ENCODE measurements at places on chromosomes 13 and 19.

- DNase-seq: no peak
Observed at GRCh38 chr19:41327576-41328156, 17.7 kb downstream of the CCDC97 start.

GRCh38 chr13:31930901-31931522 lies 100.6 kb upstream of the FRY start:
- no peak for DNase-seq

- no peak for DNase-seq
Observed at GRCh38 chr19:51916167-51916566, 11.1 kb upstream of the ZNF613 start.

- DNase-seq: peak; percentile 70
Observed at GRCh38 chr19:6476155-6476895, 5.3 kb downstream of the DENND1C start.

DNA sequence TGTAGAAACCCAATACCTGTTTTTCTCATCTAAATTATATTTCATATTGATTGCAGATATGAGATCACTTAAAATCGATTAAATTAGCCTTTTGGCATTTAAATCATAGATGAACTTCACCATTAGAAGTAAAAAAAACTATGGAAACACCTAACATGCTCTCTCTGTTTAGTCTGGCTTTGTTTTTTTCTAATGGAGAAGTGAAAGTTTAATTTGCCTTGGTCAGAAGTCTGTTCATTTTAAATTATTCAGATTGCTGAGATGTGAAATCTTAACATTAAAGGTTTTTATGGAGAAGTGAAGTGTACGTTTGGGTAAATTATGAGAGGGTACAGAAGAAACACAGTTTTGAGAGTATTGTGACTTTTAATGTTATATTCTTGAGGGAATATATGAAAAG lies 6.7 kb downstream of the SUGT1 start:
- DNase-seq: no peak

GRCh38 chr19:49065905-49066512 lies 1.4 kb upstream of the NTF4 start:
- DNase-seq: no peak
